Fibroblast of the conjunctiva (primary cell): ENCODE measurements at places on chromosomes 3 and 15.

- no peak for DNase-seq
These were observed 44.6 kb downstream of the HES1 start for GRCh38 chr3:194180570-194180969.

DNA sequence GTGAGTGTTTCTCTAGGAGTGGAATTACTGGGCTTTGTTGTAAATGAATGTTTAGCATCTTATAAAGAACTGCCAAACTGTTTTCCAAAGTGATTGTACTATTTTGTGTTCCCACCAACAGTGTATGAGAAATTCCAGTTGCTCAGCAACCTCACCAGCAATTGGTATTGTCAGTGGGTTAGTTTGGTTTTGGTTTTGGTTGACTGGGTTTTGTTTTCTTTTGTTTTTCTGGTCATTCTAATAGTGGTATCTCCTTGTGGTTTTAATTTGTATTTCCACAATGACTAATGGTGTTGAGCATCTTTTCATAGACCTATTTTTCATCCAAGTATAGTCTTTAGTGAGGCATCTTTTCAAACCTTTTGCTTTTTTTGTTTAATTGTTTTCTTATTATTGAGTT lies 27.1 kb downstream of the FILIP1L start:
- DNase-seq: peak; percentile 36

GRCh38 chr3:108393128-108393900 lies 97.0 kb downstream of the HHLA2 start:
- no peak for DNase-seq

GRCh38 chr3:161270991-161271390 lies 49.9 kb downstream of the NMD3 start:
- no peak for DNase-seq

DNA sequence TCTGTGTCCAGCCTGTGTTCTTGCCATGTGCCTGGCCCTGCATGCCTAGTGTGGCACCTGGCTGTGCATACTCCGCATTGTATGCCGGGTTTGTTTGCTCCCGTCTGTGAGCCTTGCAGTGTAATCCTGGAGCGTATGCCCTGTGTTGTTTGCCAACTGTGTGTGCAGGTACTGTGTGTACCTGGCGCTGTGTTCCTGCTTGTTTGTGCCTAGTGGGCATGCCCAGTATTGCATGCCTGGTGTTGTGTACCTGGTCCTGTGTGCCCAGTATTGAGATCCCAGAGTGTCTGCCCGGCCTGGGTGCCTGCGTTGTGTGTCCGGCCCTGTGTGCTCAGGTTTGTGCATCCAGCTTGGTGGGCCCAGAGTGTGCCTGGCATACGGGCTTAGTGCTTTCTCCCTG lies 54.5 kb upstream of the CHRNA7 start:
- DNase-seq: no peak

DNA sequence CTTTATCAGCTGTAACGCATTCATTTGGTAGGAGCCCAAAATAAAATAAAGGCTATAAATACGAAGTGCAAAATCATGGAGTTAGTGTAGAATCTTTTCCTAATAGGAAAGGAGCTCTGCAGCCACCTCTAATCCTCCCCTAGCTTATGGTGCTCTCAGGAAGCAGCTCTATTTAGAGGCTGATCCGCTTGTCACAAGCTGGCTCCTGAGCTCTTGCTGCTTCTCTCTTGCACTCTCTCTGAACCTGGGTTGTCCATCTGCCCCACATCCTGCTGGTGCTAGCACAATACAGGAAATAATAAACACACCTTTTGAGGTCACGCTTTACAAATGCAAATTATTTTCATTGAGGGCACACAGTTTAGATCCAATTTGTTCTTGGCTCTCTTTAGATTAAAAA lies 37.3 kb upstream of the BFSP2 start:
- no peak for DNase-seq
